ENCODE measurements at places on chromosomes 5 and 9.

DNA sequence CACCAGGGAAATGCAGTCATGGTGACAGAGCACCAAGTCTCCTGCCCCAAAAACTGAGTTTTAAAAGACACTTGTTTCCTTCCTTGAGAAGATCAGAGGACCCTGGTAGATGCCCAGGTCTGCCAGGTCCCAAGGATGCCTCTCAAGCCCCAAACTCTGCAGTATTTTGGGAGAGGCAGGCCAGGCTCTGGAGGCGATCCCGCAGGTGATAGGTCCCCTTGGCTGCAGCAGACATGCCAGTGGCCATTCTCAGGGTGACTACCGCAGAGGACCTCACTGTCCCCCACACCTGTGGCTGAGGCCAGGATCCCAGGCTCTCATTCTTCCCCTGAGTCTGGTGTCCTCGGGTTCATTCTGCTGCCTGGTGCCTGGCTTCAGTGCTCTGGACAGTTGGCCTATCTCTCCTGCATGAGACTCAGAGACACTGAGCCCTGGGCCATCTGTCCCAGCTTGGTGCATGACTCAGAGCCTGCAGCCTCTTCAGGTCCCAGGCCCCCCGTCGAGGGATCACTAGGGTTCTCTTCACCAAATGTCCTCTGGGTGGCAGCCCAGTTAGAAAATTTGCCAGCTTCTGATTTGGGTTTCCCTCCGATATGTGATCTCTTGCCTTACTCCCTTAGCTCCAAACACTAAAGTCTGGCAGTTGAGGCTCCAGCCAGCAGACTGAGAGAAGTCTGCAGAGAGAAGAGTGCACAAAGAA lies 59.7 kb upstream of the GARNL3 start:
- peak; percentile 87 for DNase-seq

DNA sequence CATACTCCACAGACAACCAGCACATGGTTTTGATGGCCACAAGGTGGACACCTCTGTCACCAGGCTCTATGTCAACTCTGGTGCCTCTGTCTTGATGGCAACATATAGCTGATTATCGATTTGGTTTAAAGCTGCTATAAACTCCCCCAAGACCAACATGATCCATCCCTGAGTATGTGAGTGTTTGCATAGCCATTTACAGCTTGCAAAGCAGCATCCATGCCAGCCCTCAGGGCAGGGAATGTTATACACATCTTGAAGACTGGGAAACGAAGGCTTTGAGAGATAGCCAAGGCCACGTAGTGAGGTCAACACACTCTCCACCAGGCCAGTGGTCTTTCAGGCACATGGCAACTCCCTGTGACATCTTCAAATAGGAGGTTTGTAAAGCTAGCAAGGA lies 40.3 kb upstream of the BRINP1 start:
- DNase-seq = no peak

DNA sequence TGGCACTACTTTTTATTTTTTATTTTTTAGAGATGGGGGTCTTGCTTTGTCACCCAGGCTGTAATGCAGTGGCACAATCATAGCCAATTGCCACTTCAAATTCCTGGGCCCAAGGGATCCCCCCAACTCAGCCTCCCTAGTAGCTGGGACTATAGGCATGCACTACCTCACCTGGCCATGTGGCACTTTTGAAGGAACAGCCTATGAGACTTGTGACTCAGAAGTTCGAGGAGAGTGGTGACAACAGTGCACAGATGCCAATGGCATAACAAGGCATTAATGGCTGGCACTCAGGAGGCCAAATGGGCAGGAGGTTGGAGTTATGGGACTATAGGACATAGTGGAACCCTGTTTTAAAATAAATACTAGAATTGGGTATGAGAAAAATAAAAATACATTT lies 33.7 kb downstream of the ANKRD31 start:
- peak; percentile 47 for DNase-seq

GRCh38 chr9:79588488-79589223 lies 16.9 kb downstream of the TLE4 start:
- no peak for DNase-seq

DNA sequence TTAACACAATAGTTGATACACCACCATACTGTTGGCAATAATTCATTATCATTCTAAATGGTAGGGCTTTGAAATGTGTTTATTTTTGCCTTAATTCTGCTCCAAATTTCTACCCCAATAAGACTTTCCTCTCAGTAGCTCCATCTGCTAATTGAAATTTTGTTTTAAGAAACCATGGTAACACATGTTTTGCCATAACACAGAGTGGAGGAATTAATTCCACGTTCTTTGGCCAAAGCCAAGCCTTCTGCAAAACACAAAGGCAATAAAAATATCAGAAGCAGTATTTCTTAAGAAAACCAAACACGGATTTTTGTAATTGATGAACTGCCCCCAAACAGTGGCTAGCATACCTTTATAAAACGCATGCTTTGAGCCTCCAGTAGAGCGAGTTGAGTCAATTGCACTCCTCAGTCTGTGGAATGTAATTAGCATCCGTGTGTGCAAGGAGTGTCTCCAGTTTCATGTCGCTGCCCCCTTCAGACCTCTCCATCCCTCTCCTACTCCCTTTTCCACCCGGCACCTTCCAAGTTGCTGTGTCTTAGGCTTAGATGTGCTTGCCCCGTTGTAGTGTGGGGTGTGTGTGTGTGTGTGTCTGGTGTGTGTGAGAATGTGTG lies 58.2 kb upstream of the CKS2 start:
- DNase-seq = no peak

GRCh38 chr9:23926368-23926767 lies 100.3 kb upstream of the ELAVL2 start:
- DNase-seq = no peak

GRCh38 chr9:120030847-120031246 lies 549.1 kb downstream of the CDK5RAP2 start:
- peak; percentile 65 for DNase-seq

All from islet precursor cell (in vitro differentiated cells).